ENCODE measurements at places on chromosomes 1 and 21.

GRCh38 chr1:38565020-38565491 is 294.5 kb downstream of the RRAGC start:
- no peak for DNase-seq

DNA sequence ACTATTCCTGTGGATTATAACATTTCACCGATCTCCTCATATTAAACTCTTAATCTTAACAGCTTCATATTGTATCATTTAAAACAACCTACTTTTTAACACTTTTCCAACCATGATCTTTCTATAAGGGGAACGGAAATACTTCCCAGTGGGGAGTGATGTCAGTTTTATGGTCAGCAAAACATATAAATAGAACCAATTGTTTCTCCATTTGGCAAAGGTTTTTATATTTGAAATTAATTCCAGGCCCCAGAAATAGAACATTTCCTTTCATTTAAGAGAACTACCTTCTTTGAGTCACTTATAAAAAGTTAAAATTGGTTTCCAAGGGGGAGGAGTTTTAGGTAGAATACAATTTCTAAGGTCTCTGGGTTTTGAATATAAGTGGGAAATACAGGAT is 189.6 kb downstream of the TGFBR3 start:
- no peak for DNase-seq

GRCh38 chr1:38341694-38342093 is 295.1 kb upstream of the POU3F1 start:
- no peak for DNase-seq

GRCh38 chr1:30613188-30613587 is 110.2 kb downstream of the MATN1 start:
- DNase-seq = no peak

- DNase-seq = no peak
These were observed 7.6 kb downstream of the EDN2 start for GRCh38 chr1:41476807-41477361.

DNA sequence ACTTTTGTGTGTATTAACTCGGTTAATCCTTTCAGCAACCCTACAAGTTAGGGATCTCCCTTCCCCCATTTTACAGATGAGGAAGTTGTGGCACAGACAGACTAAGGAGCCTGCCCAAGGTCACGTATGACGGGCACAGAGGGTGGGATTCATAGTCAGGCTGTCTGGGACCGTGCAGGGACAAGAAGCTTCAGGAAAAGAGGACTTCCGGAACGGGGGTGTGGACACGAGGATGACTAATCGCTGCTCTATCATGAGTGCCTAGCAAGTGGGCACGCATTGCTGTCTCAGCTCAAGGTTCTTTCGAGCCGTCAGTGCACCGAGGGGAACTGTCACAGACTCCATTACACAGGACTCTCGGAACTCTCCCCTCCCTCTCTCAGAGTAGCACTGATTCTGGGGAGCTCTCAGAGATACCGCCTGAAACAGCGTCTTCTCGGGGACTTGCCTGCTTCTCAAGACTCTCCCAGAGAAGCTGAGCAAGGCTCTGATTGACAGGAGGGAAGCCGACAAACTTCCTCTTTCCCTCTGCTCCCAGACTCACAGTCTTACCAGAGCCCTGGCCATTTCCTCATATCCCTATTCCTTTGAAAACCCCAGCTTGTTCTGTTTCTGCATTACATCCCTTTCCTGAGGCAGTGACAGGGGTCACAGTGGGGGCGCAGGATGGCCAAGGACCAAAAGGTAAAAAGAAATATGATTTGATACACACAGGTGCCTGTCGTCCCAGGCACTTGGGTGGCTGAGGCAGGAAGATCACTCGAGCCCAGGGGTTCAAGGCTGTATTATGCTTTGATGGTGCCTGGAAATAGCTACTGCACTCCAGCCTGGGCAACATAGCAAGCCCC is 14.4 kb downstream of the FHAD1 start:
- DNase-seq = no peak

GRCh38 chr1:54887665-54888071 is 673 bp upstream of the DHCR24 start:
- DNase-seq = no peak

GRCh38 chr1:1041092-1041523 is 21.2 kb downstream of the AGRN start:
- no peak for DNase-seq

- no peak for DNase-seq
These were observed 60.3 kb downstream of the GALNT2 start for GRCh38 chr1:230127105-230128054.

- DNase-seq = no peak
These were observed 1.2 kb upstream of the LRRC53 start for GRCh38 chr1:74513411-74514300.

GRCh38 chr1:33836911-33837310 is 27.0 kb upstream of the HMGB4 start:
- DNase-seq = no peak

- DNase-seq = no peak
These were observed 197.2 kb downstream of the CHRM3 start for GRCh38 chr1:239583536-239583935.

GRCh38 chr1:214413315-214413714 is 132.4 kb downstream of the SMYD2 start:
- DNase-seq = no peak

DNA sequence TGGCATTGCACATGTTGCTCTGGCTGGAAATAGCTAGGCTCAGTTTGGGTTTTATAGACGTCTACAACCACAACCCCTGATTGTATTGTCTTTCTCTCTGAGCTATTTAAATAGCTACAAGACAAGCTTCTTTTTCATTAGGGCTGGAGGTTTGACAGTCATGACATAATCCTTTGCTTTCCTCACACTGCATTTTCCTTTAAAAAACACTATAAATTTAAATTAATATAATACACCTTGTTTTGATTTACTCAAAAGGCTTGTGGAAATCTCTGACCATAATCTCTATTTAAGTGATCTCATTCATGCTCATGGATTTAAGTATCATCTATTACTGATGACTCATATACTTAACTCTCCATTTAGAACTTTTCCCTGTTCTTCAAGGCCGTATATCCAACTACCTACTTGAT is 50.4 kb upstream of the PTGFR start:
- DNase-seq = peak; percentile 22

Data from AG09319 (cell line).